ENCODE measurements at places on chromosomes 3 and 15.

DNA sequence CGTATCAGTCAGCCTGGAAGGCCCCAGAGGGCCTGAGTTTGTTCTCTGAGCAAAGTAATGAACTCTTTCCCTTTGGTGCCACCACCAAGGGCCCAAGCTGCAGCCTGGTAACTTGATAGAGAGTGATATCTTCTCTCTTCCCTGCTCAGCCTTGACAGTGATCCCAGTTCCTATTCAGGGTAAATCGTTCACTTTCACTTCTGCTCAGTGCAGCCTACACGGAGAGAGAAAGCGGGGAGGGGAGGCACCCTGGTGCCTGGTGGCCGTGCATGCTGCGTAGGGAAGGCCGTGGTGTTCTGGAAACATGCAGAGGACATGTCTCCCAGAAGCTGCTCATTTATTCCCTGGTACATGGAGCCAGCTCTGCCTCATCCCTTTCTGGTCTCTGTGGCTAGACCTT lies 54.9 kb downstream of the KIF9 start:
- DNase-seq: no peak

DNA sequence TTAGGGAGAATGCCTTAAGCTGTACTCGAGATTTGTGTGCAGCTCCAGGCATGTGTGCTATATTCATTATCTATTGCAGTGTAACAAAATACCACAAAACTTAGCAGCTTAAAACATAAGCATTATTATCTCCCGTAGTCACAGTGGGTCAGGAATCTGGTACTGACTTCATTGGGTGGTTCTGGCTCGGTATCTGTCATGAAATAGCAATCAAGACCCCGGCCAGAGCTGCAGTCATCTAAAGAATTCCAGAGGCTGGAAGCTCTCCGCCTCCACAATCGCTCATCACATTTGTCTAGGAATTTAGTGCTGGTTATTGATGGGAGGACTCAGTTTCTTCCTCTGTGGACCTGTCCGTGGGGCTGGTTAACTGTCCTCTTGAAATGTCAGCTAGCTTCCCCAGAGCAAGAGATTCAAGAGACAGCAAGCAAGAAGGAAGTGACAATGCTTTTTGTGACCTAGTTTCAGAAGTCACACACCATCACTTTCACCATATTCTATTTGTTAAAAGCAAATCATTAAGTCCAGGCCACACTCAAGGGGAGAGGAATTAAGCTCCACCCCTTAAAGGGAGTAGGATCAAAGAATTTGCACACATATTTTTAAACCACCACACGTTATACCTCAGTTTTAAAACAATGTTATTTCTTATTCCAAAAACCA lies 76.1 kb downstream of the TOP2B start:
- DNase-seq: no peak

- DNase-seq: no peak
Measured at GRCh38 chr3:136255672-136256406, 5.7 kb downstream of the PCCB start.

DNA sequence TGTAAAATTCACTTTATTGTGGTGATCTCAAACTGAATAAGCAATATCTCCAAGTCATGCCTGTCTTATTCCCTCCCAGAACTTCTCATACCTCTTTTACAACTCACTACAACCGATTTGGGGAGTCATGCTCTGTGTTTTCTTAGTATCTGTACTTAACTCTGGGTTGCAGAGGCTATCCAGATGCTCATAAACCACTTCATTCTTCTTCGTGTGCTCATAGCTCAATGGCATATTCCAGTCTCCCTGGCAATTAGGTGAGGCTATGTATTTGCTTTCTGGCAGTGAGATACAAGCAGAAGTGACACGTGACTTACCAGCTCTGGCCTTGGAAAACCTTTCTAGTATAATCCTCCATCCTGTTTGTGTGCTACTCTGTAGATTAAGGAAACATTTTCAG lies 360.9 kb downstream of the ZNF385D start:
- no peak for DNase-seq

- DNase-seq: no peak
Measured at GRCh38 chr15:79702621-79703020, 194.2 kb downstream of the MTHFS start.

DNA sequence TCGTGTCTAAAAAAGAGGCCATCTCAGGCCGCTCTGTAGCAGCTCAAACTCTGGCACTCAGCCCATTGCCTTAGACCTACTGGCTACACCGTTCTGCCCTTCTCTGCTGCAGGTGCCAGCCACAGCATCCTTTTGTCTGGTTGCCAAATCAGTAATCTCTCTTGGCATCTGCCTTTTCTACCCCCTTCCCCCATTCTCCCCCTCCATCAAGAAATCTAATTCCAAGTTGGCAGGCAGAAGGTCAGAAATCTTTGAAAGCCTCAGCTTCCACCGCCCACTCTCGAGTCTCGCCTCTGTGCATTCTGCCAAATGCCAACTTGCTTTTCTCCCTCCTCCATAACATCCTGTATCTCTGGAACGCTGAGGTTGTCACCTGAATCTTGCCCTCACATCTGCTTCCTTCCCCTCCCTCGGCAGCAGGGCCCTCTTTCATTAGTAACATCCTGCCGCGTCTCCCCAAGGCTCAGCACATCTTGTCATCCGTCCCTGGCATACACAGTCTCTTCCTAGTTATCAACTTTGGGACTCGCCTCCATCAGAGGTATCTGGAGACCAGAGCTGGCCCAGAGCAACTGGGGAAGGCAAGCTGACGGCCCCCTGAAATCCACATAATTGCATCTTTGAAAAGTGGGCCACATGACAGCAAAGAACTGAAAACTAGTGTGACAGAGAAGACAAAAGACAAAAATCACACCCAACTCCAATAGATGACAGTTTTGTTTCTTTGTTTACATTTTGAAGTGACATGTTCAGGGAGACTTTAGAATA lies 312.0 kb upstream of the CCDC54 start:
- DNase-seq: no peak

- no peak for DNase-seq
Measured at GRCh38 chr3:19427422-19428149, 279.3 kb downstream of the KCNH8 start.

- DNase-seq: no peak
Measured at GRCh38 chr15:86877171-86877631, 797.5 kb downstream of the AGBL1 start.

- DNase-seq: no peak
Measured at GRCh38 chr3:42936157-42936981, 30.4 kb downstream of the ZNF662 start.

GRCh38 chr3:125110016-125110875 lies 54.4 kb upstream of the HEG1 start:
- DNase-seq: no peak

DNA sequence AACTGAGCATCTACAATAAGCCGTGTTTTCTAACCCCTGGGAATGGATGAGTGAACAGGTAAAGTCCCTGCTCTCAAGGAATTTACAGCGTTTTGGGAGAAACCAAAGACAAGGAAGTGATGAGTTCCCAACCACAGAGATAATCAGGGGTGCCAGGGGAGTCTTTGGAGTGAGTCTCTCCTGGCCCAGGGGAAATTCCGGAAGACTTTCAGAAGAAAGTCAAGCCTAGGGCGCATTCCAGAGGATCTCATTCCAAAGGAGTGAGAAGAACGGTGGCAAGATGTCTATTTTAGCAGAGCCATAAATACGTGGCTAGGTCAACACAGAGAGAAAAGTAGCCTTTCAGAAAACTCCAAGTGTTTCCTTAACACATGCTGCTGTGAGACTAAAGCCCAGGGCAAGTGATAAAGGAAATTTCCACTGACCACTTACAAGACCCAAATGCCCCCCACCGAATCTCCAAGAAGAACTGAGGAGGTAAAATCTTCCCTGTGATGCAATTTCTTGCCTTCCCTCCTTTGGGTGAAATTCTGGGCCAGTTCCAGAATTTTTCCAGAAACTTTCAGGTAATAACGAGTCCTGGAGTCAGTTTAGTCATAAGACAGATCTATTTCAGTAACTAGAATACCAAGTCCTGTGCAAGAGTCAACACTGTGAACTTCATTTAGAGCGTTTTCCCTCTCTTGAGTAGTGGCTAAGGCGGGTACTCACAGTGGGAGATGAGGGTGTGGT lies 437.4 kb downstream of the NR2F2 start:
- DNase-seq: no peak

GRCh38 chr3:149316437-149316836 lies 17.0 kb downstream of the TM4SF18 start:
- no peak for DNase-seq

- DNase-seq: no peak
Measured at GRCh38 chr15:80367661-80368060, 36.5 kb upstream of the ARNT2 start.

DNA sequence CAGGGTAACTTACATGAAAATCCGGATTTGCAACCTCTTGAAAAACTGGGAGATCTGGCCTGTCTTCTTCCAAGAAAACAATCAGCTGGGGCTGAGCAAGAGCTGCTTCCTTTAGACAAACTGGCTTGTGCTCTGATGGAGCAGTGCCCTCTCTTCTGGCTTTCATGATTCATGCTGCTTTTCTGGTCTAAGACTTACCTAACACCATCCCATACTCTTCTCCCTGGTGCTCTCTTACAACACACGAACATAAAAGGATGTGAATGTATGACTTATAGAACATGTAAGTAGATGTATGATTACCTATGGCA lies 9.9 kb downstream of the TJP1 start:
- no peak for DNase-seq
